Sigmoid colon (tissue), 7 donors: ENCODE measurements at places on chromosomes 11 and 22.

DNA sequence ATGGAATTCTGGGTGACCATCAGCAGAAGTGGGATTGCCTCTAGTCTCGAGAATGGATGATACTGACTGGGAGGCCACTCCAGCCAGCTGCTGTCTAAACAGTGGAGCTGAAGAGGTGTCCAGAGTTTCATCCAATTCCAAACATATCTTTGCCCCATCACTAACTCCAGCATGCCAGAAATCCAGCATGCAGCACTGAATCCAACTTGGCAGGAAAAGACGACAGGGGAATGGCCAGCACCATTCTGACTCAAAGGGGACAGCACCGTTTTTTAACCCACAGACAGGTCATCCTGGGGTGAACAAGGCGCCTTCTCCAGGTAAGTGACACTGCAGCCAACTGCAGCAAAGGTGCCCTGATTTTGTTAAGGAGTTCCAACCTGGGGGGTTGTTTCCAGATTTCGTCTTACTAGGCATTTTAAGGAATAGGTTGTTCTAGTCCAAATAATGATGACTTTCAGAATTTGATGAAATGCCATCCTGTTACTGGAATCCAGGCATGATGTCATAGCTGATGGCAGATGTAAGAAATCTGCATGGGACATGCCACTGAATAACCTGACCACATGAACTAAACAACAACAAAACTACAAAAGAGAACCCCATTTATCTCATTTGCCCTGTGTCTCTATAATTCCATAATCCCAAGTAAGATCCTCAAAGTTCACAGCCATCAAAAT is 32.3 kb downstream of the FEZ1 start:
- no peak for DNase-seq

GRCh38 chr22:49650336-49651241 is 177.1 kb downstream of the BRD1 start:
- no peak for DNase-seq

- peak; percentile 96 for DNase-seq
These were observed 3.8 kb downstream of the APOL3 start for GRCh38 chr22:36156515-36157419.

DNA sequence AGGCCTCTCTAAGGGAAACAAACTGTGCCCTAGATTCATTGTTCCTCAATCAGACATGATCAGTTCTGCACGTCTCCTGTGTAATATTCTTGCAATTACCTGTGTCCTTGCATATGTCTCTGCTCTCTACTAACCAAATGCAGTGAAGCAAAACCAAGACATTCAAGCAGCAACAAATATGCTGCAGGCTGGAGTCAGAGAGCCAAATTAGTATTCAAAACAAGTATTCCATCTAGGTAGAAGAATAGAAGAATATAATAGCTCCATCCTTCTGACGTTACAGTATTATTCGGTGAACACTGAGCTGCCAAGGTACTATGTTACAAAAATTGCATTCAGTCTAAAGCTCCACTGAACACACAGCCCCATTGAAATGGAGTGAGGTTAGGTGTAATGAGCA is 51.8 kb downstream of the SLN start:
- no peak for DNase-seq

DNA sequence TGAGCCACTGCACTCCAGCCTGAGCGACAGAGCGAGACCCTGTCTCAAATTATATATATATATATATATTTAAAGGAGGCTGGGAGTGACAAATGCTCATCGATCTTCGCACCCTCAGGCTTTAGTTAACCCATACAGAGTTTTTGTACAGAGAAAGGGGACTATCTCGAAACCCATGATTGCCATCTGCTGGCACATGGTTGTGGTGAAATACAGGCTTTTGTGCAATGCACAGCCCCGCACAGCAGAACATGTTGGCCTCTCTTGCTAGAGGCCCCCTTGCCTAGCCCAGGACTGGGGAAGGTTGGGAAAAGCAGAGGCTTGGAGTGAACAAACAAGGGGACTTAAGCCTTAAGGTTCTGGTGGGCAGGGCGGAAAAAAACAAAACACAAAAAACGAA is 3.6 kb downstream of the MYBPC3 start:
- DNase-seq: no peak

DNA sequence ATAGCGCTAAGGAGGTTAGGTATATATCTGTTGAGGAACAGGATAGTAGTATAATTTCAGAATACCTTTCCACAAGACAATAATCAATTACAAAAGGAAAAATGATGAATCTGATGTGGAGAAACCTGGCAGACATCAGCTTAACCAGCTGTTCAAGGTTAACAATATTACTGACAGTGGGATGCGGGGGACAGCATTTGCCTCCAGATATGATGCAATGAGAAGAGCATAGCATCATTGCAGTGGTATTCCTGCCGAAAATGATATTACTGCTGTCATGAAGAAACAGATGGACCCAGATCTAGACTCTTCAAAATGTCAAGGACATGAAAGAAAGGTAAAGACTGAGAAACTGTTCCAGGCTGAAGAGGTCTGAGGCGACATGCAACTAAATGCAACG is 49.7 kb downstream of the RBFOX2 start:
- no peak for DNase-seq

DNA sequence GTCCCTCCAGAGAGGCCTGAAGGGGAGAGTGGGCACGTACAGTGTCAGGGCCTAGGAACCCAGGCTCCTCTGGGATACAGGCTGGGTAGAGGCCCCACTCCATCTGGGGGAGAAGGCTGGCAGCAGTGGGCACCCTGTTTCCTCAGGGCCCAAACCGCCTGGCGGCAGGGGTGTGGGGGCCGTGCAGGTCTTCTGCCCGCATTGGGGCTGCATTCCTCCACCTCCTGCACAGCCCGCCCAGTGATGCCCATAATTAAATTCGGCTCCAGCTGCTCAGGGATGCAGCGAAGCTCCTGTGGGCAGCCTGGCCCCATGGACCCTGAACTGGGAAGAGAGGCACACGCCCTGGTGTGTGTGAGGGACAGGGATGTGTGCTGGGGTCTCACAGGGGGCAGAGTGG is 35.4 kb downstream of the KCNQ1OT1 start:
- DNase-seq: peak; percentile 49

GRCh38 chr11:73200256-73200655 is 17.8 kb upstream of the P2RY2 start:
- DNase-seq: peak; percentile 28

- DNase-seq: peak; percentile 27
These were observed 86.2 kb upstream of the LINC01488 start for GRCh38 chr11:69395287-69395686.

DNA sequence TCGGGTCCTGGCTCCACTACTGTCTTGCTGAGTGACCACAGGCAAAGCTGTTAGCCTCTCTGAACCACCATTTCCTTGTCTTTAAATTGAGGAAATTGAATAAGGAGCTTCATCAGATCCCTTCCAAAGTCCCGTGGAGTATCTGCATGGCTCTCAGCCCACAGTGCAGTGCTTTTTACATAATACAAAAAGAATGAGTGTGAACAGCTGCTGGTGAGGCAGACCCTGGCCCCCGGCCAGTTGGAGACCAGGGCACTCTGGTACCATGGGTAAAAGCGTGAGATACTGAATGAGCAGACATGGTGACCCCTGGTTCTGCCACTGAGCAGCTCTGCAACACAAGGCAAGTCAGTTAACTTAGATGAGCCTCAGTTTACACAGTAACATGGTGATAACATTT is 86.8 kb downstream of the GALNT18 start:
- DNase-seq: no peak

- DNase-seq: peak; percentile 87
These were observed 32.4 kb downstream of the DBX1 start for GRCh38 chr11:20127671-20128527.

DNA sequence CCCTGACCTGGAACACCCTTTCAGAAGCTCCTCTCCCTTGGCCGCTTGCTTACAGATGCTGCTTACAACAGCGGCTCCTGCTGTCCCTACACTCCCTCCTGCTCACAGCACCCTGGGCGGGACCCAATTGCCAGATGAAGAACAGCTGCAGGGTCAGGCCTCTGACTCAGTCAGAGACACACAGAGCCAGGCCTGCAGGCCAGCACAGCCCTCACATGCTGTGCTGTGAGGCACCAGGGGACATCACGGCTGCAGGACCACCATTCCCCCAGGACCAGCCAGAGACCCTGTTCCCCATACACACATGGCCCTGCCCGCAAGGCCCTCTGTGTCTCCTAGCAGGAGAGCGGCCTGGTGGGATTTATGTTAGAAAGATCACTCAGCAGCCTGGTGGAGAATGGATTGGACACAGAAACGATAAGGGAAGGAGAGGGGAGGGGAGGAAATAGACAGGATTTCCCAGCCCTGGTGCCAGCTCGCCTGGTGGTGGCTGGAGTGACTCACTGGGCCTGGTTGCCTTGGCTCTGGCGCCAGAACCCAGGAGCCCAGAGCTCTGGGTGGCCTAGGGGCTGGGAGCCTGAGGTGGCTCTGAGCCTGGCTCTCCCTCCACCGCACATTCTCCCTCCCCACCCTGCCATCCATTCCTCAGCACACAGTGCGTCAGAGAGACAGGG is 6.7 kb downstream of the CAPN5 start:
- DNase-seq: peak; percentile 98

- DNase-seq: no peak
These were observed 43.7 kb upstream of the TOP3B start for GRCh38 chr22:22026157-22026831.
